Colonic mucosa (tissue), 4 donors: ENCODE measurements at places on chromosomes 5 and 9.

- peak; percentile 41 for DNase-seq
Observed at GRCh38 chr9:128275198-128276007, at the start of gene GOLGA2. GOLGA2 (minus strand) TSS chr9:128276007; CDS start chr9:128275976, 31 bp downstream.

DNA sequence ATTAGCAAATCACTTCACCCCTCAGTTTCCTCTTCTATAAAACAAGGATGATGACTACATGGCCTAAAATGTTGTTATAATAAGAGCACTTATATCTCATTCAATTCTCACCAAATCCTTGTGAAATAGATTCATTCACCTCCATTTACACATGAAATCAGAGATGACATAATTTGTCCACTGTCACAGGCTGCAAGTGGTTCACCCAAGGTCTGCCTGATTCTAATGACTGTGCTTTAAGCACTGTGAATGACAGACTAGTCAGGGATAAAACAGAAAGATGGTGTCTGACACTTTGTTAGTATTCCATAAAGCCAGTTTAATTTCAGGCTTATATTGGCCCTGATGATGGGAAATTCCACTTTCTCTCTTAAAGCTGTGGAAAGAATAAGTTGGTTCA lies 209.5 kb downstream of the MAPKAP1 start:
- DNase-seq: no peak

- no peak for DNase-seq
Observed at GRCh38 chr5:111545031-111545430, 32.7 kb upstream of the STARD4 start.

- no peak for DNase-seq
Observed at GRCh38 chr5:16574789-16575721, 41.7 kb downstream of the RETREG1 start.

GRCh38 chr9:21835121-21835520 lies 32.7 kb downstream of the MTAP start:
- no peak for DNase-seq

GRCh38 chr9:129929496-129930125 lies 94.4 kb downstream of the USP20 start:
- no peak for DNase-seq

DNA sequence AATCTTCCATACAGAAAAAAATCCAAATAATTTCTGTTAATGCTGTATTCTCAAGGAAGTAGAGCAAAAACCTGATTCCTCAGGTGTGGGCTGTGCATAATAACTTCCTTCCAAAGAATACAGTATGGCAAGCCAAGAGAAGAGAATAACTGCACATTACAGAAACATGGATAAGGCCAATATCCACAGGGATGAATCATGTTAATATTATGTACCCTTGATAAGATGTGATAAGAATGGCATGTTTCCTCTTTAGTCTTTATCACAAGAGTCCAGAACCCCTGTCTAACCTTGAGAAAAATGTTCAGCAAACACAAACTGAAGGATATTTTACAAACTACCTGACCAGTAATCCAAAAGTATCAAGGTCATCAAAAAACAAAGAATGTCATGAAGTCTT lies 795.8 kb downstream of the SEMA5A start:
- no peak for DNase-seq

DNA sequence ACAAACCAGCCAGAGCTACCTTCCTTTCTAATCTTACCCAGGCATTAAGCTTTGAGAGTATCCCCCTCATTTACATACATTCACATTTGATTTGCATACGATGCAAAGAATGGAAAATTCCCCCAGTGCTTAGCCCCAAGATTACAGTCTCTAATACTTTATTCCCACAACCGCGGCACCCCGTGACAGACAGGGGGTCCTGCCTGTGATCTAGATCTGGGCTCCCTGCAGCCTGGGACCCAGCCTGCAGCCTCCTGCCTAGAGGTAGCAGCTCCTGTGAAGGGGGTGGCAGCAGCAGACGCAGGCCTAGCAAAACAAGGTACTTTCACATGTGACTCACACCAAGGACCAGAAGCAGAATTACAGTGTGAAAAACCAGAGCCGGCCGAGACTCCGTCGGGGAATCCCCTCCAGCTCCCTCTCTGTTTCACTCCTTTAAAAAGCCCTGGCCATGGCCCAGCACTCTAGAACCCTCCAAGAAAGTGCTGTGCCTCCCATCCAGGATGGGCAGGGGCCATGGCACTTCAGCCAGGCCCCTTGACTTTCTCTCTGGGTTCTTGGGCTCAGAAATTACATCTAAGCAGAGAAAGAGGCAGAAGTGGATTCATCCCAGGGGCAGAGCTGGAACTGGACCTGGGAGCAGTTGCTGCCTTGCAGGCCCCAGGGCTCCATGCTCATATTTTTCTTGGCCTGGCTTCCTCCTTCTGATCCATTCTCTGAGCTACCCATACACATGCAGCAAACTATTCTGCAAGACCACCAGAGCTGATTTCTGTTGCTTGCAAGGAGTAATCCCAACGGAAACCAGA lies 14.0 kb upstream of the TCF7 start:
- no peak for DNase-seq

DNA sequence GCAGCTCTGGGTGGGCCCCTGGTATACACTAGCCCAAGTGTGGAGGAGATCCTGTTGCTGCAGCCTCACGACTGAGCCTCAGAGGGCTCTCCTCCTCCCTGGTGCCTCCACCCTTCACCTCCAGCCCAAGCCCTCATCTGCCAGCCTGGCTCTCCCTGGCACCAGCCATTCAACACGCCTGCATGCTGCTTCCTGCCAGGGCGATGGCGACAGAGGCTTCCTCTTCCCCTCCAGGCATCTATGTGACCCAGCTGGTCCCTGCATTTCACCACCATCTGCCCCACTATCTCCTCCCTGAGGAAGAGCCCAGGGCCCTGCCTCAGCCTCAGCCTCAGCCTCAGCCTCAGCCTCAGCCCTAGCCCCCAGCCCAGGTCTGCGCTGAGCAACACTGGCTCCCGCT lies 54.8 kb upstream of the ANGPTL2 start:
- peak; percentile 10 for DNase-seq

DNA sequence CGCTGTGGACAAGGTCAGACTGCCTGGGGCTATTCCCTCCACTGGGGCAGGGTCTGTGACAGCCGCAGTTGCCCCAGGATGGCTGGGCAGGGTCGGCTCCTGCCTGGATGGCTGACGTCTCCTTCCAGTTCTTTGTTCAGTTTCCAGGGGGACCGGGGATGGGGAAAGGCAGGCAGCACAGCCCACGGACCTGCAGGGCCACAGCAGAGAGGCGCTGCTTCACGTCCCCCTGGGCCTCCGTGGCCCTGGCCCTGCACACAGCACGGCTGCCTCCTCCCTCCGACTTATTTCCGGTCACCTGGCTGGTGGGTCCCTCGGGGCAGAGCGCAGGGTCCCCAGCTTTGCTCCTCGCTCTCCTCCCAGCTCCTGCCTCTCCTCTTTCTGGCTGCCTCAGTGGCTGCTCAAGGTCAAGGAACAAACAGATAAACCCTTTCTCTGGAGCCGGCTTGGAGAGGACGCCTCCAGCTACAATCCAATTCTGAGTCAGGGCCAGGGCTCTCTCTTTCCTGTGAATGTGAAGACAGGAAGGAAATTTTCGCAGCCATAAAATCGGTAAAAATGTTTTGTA lies 169.7 kb downstream of the C9orf50 start:
- DNase-seq: no peak

DNA sequence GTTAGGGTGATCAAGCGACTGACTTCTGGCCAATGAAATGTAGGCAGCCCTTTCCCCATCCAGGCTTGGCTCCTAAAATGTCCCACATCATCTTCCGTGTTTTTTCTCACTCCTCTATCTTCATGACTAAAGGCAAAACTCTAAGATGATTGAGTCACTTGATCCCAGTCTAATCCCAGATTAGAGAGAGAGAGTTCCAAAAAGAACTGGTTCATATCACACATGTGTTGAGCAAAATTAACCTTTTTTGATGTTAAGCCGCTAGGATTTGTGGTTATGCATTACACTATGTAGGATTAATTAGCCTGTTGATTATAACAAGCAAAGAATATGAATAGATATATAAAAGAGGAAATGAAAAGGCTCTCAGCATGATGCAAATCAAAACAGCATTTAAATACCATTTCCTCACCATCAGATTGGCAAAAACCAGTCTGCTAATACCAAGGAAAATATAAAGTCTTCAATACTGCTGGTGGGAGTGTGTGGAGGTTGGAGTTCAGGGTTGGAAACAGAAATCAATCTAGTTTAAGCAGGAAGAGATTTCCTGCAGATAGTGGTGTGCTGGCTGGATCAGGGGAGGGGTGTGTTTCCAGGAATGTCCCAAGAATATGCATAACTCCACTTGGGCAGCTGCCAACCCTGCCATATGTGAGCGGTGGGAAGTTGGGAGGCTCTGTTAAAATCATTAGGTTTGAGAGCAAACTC lies 187.6 kb upstream of the S1PR3 start:
- DNase-seq: no peak

DNA sequence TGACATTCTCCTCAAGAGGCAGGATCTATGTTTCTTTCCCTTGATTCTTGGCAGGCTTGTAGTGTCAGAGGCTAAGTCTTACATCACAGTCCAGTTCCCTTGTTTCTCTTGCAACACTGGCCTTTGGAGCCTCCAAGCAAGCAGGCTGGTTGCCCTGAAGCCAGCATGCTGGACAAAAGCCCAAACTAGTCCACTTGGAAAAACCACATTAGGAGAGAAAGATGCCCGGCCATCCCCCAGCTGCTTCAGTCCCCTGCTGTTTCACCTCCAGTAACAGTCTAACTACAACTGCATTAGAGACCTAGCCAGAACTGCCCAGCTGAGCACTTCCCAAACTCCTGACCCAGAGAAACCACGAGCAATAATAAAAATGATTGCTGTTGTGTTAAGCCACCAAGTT lies 87.6 kb downstream of the ADAMTS6 start:
- DNase-seq: no peak

DNA sequence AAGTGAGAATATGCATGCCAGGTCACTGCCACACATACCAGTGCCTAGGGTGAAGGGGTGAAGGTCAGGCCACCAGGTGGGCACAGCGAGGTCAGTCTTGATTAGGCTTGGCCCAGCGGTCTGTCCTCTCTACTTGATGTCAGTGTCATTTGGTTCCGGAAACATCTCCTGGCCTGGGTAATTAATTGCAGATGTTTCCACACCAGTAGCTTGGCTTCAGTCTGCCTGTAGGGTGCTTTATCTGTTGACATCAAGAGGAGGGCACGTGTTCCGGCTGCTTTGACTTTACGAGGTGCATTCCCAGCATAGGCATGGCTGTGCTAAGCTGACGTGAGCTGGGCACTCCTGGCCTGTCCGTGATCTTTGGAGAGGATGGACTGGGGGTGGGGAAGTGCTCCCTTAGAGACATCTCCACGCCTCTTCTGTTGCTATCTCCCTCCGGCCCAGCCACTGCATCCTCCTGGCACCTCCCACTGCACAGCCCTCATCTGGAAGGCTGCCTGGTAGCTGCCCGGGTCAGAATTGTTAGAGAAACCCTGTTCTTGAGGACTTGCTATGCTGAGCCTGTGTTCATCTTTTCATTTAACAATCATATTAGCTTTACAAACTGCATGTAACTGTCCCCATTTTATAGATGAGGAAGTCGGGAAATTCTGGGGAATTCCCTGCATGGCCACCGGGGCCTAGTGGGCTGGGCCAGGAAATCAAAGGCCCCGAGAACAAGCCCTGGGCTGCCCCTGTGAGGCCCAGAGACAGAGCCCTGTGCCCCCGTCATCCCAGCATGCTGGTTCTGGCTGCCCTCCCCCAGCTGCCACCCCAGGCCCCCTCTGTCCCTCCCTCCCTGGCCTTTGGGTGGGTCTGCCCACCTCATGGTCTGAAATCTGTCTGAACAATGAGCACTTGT lies 29.1 kb downstream of the JADE2 start:
- DNase-seq: peak; percentile 61

DNA sequence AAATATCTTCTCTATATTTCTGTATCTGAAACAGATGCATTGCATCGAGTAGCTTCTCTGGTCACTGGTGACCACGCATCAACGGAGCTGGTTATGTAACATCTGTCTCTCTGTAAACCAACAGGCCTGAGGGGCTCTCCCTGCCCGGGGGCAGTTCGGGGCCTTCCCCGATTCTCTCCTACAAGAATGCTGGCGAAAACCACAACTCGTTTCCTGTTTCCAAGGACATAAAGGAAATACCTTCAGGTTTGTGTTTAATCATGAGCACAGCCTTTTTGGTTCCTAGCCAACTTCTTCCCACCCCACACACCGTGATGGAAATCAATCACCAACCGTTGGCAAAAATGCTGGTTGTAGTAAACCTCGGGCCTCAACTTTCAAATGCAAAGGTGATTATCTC lies 25.1 kb downstream of the GDNF start:
- no peak for DNase-seq

DNA sequence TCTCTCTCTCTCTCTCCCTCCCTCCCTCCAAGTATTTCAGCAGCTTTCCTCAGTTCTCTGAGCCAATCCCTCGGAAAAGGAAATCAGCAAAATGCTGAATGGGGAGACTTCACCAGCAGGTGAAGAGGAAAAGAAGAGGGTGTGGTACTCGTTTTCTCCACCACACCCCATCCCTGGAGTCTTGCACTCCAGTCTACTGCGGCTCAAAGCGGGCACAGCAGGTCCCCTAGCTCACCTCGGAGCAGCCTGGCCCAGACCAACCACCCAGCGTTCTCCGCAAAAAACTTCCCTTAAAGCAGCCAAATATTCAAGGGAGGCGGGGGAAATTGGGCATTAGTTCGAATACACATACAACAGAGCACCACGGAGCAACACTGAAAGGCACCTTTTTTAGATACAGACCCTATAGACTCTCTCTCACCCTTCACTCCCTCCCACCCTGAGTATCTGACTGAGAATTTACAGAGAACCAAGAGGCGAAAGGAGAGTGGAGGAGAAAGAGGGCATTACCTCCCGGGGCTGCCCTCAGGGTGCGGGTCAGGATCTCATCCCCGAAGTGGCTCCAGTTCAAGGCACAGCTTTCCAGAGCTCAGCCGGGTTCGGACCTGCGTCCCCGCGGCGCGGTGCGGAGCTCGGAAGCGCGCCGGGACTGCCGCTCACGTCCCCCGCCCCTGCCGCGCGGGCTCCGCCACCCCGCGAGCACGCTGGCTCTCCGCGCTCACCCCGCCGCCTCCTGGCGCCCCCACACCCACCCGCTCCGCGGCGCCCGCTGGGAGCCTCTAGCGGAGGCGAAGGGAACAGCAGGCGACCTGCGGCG lies 1638.5 kb upstream of the C9orf72 start:
- DNase-seq: peak; percentile 20

DNA sequence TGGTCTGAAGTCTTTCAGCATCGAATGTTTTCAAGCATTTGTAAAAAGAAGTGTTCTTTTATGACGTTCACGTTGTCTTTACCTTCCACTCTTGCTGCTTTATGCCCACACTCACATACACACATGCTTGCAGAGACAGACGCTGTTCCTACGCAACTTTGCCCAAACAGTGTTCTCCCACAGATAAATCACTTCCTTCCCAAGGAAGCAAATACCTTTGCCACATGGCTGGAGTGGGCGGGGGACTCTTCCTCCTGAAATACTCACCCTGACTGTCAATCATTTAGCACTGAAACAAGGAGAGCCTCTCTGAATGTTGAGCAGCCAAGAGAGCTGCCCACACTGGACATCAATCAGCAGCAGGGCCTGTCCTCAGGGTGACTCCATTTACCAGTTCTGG lies 22.4 kb upstream of the ASTN2 start:
- no peak for DNase-seq

GRCh38 chr5:79330071-79330470 lies 94.1 kb downstream of the JMY start:
- DNase-seq: no peak
